CD4-positive, alpha-beta T cell treated with Interleukin-4 for 1 hour (primary cell): ENCODE measurements at places on chromosomes 6 and 20.

DNA sequence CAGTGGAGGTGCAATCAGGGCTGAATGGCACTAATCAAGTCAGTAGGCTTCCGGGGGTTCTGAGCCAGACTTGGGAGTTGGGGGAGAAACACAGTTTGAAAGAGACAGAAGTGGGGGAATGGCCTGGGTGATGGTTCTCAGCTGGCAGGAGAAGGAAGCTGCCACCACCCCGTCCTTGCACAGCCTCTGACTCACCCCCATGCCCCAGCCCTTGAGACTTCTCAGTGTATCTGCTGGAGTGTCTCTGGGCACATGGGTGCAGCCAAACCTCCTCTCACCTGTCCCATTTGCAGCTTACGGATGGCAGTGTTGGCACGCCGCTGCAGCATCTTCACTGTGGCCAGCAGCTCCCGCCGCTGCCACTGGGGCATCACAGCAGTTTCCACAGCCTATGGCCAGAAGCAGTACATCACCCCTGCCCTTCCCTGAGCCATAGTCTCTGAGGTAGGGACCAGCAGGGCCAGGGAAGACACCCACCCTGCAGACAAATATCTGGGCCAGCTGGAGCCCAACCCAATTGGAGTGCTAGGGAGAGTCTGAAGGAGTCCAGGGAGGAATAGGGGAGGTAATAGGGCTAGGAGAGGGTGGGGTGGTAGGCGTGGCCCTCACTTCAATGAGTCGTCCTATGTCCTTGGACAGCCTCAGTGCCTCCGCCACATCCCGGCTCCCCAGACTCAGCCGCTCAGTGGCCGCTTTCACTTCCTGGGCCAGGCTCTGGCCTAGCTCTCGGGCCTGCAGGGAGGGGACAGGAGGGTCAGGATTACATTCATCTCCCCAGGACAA, 11.2 kb downstream of the AARS2 start:
- no peak for DNase-seq

DNA sequence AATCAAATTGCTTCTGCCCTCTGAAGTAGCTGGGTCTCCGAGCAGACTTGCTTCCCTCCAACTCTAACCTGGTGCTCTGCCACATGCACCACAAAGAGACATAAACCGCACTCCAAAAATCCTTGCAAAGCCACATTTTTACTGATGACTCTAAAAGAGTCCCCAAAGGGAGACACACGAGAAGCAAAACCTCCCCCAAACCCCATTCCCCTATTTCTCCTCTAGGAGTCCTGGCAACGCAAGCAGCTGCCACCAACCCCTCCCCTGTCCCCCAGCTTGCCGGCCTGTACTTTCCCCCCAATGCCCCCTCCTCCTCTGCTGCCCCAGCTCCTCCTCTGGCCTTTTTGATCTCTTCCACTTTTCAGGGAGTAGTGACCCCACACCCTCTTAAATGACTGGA, 180.1 kb upstream of the ARID1B start:
- DNase-seq: no peak

DNA sequence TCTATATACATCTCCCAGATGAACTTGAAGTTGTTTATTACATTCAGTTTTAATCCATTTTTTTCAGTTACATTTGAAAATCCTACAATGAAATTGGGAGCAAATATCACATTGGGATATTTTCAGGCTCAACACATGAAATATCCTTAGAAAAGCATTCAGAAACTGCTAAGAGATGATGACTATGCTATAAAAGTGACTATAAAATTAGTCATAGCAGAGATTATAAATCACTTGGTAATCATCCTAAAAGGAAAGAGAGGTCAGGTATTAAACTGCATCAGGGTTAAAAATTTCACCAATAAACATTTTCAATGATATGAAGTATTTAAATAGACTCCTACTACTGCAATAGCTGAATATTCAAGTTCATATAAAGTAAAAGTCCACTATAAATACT, 987.7 kb downstream of the GRIK2 start:
- no peak for DNase-seq

DNA sequence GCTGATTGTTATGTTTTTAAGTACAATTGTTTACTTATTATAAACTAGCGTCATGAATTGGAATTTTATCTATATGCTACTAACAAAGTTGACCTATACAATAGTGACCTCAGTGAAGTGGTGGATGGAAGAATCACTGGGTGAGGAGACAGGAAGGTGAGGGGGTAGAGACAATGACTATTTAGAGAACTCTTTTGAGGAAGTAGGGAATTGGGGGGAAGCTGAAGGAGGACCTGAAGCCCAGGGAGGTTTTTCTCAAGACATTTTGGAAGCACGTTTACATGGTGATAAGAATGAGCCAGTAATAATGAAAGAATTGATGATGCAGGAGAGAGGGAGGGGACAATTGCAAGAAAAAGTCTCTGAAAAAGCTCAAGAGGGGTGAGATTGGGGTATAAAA, 96.4 kb downstream of the RPS12 start:
- DNase-seq: no peak

DNA sequence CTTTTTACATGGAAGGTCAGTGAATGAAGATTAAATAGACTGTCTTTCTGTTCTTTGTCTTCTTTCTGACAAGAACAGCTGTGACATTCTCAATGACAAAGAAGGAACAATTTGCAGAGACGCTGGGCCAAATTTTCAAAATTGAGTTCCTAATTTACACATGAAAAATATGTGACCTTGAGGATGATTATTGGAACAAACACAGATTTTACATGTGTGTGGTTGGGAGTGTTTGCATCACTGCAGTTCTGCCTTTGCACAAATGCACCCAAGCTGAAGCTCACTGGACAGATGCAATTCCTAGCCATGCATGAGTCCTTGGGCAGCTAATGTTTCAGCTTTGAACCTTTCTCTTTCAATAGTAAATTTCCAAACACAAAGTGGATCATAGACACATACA, 350.8 kb downstream of the QKI start:
- no peak for DNase-seq

DNA sequence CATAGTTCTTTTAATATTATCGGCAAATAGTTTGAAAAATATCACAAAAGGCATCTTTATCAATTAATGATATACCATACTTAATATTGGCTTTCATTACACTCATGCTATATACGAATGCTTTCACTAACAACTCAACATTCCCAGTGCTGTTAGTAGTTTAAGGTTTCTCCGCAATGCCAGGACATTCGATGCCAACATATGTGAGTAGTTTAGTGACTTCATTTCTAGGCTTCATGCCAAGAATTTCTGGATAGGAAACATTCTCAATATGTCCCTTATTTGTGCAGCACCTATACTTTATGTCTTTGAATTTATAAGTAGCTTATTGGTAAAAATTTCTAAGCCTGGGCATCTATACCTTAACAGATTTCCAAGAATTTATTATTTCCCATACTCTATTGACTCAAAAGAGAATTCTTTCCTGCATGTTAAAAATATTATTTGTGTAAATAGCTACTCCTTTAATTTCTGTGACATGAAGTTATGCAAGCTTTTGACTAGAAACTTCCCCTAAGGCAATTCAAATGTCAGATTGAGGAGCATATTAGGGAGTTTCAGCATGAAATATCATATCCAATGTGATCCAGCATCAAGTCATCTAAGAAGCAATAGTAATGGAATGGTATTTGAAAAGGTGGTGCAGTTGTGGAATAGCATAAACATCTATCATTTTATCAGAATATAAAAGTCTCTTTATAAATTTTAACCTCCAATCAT, 236.0 kb upstream of the STXBP5 start:
- no peak for DNase-seq

DNA sequence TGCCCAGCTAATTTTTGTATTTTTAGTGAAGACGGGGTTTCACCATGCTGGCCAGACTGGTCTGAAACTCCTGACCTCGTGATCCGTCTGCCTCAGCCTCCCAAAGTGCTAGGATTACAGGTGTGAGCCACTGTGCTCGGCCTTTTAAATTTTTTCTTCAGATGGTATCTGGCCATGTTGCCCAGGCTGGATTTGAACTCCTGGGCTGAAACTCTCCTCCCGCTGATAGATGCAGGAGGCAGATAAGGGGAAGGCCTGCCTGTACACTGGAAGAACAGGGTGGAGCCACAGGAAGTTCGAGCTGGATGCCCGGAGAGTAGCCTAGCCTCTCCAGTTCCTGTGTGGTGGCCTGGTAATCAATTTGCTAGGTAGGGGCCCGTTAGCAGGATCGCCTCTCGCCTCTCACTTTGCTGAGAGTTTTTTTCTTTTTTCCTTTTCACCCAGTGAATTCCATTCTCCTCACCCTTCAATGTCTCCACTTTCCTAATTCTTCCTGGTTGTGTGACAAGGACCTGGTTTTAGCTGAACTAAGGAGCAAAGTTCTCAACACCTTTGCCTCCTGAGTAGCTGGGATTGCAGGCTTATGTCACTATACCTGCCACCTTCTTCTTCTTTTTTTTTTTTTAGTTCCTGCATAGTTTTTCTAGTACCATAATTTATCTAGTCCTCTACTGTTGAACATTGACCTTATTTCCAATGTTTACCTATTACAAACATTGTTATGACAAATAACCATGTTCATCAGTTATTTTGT, 19.4 kb upstream of the ITCH start:
- no peak for DNase-seq

DNA sequence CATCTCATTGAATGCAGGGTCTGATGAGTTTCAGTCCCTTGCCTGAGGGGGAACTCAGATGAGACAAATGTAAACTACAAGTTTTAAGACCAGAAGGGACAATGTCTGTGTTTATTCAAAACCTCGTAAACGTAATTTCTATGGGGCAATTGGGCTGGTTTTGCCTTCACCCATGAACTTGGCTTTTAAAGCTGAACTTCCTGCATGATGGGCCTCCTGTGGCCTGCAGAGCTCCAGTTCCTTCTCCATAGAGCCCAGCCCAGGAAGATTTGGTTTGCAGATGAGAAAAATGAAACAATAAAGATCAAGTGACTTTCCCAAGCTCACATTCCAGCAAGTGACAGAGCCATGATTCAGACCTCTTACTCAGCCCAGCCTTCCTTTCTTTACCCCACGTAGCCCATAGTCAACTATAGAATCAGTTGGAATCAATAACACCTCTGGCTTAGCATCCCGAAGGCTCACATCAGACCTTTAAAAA, 612.3 kb downstream of the UTRN start:
- DNase-seq: no peak

- DNase-seq: peak; percentile 8
Observed at GRCh38 chr20:62025832-62026563, 39.7 kb downstream of the TAF4 start.

DNA sequence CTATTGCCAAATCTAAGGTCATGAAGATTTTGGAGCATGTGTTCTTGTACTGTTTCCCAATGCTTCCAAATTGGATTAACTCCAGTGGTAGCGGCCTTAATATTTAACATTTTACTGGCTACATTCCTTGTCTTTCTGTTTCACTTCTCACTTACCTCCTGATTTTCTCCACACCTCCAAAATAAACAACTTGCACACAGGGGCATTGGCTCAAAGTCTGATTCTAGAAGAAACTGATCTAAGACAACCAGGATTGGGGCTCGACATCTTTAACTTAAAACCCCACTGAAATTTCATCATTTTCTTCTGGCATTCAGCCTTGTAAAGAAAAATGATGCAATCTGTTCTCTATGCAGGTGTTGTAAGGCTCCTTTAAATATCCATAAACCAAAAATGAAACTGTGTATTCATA, 557.9 kb upstream of the ID4 start:
- DNase-seq: no peak

DNA sequence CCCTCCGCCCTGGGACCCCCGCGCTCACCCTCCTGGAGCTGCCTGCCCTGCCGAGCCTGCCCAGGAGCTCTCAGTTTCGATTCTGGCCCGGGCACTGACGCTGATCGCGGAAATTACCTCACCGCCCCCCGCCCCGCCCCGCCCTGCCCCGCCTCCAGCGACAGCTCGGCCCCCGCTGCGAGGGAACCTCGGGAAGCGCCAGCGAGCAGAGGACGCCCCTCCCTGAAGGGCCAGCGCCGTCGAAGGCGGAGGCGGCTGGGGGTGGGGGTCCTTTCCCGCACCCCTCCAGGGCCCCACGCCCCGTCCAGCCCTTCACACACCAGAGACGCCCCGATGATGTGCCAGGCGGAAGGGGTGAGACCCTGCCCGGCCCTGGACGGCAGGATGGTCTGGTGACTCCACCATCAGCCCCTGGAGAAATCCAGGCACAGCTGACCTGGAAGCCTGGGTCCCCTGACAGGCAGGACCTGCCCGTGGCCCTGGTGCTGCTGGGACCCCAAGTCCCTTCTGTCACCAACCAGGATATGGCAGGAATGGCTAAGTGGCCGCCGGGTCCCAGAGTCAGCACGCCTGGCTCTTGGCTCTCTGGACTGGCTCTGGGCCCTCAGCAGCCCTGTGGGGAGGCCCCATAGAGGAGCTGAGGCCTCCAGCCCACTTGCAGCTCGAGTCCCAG, at the start of gene HELZ2:
Gene HELZ2 (minus strand): TSS at position 84 of the 673 bp plus-strand sequence. CDS start 1,854 bp downstream, outside the sequence.
- DNase-seq: peak; percentile 82

DNA sequence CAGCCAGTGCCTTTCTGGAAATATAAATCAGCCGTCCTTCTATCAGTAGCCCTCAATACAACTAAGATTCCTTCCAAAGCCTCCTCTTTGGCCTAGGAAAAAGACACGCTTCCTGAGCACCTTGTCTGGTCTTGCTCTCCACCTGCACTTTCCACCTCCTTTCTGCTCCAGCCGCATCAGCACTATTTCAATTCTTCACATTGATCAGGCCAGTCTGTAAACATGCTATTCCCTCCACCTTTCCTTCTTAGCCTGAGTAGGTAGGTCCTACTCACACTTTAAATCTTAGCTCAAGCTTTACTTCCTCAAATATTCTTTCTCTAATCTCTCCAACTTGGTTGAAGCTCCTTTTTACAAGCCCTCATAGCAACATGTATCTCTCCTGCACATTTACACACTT, 11.4 kb downstream of the RANBP9 start:
- DNase-seq: no peak

DNA sequence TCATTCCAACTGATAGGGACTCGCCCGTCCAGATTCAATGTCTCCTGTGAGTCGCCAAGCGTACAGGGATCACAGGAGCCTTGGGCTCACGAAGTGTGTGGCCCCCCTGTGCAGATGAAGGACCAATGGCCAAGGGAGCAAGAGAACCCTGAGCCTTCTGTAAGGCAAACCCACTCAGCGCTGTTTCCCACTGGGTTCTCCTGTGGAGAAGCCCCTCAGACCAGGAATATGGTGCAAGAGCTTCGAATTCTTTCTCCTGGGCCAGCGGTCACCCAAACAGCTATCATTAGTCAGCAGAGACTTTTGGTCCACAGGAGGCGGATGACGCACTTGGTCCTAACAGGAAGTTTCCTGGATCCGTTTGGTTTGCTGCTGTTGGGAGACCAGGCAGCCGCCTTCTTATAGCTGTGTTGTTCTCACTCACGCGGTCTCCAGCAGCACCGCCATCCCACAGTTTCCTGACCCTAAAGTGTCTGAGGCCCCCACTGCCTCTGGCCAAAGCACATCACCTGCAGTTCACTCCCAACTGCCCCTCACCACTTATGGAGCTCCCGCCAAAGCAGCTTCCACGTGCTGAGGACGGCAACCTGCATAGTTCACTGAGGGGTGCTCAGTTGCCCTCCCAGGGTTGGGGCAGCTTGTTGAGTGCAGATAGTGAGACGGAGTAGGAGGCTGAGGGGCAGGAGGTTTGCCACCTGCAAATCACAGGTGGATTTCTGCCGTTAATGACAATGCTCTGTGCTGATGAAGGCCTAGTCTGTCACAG, 268.6 kb downstream of the ERMARD start:
- no peak for DNase-seq

GRCh38 chr6:15977050-15977449, 151.8 kb upstream of the MYLIP start:
- no peak for DNase-seq

GRCh38 chr20:34558320-34559218, at the start of gene MAP1LC3A:
Gene MAP1LC3A, plus strand, starts transcription at chr20:34558718. Its CDS starts 151 bp downstream, at chr20:34558869.
- DNase-seq: peak; percentile 96
